H9 (cell line): ENCODE measurements at places on chromosomes 7 and 10. TPM values are rescaled to one million over a fixed set of nuclear protein-coding genes. Genes with fewer than 3 reads are reported as not detected.
A peak's percentile ranks its signal among the peaks of the same experiment; 100 is the strongest.

The FOXI2 gene
- 0.29 and 0.42 TPM in 2 replicates for total RNA-seq

The CCDC172 gene
- 1.3 and 1.8 TPM in 2 replicates for total RNA-seq

The CFAP70 gene
- total RNA-seq, result 0.24 and 0.26 TPM in 2 replicates

The PDZD7 gene
- total RNA-seq, result 1.7 and 2.0 TPM in 2 replicates

The FAM25G gene
- total RNA-seq, result not detected in 2 replicates

The POR gene
- total RNA-seq, result 125 and 128 TPM in 2 replicates

The BLNK gene
- not detected in 2 replicates for total RNA-seq

The SH2D4B gene
- 0.07 TPM in 1 of 2 replicates, not detected in the other for total RNA-seq

The OR6V1 gene
- not detected in 2 replicates for total RNA-seq

The ASAH2 gene
- 4.6 and 5.9 TPM in 2 replicates for total RNA-seq

The GIMAP8 gene
- not detected in 2 replicates for total RNA-seq

DNA sequence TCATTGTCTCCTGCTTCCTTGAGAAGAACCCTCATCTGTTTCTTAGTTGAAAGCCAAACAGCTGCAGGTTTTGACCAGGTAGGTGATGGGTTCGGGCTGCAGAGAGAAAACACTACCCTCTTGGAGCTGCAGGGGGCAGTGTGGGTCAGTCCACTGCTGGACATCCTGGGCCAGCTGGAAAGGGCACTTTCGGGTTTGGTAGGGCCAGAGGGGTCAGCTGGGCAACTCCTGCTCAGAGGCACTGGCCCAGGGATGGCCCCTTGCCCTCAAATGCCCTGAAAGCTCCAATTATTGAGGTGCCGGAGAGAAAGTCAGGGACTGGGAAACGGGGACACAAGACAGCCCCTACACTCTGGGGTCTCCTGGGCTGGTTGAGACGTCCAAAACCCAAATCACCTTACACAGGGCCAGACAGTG is 90.7 kb downstream of the MKI67 start:
- H3K27me3 ChIP-seq, result no peaks in the 10 kb centered on the region
- DNase-seq, result peak; percentile 82
- H3K4me1 ChIP-seq, result no peaks in the 10 kb centered on the region

DNA sequence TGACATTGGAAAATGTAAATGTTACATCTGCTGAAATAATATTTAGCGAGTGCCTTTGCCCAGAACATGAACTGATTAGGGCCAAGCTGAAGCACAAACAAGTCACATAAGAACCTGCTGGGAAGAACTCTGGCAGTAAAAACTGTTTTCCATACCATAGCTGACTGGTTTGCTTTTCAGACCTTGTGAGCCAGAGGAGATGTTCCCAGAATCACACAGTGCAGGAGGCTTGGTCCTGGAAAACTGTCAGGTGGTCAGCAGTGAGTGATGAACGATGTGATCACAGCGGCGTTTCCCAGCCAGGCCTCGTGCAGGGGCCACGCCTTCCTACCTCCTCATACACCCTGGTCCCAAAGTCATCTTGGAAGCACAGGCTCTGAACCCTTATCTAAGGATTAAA is 164.2 kb upstream of the EEPD1 start:
- H3K27me3 ChIP-seq, result no peaks in the 10 kb centered on the region
- no peak for DNase-seq
- no peaks in the 10 kb centered on the region for H3K4me1 ChIP-seq
- H3K36me3 ChIP-seq, result no peaks in the 10 kb centered on the region
- H3K27ac ChIP-seq, result no peak overlapping the region

- H3K4me1 ChIP-seq, result no peaks in the 10 kb centered on the region; the same call in 1 of the 2 replicates
- peaks cover 3% of the 10 kb centered on the region; the same call in 1 of the 3 replicates for H3K36me3 ChIP-seq
- H3K27me3 ChIP-seq, result no peaks in the 10 kb centered on the region
- no peak for DNase-seq
- peak overlapping the region; percentile 90 for H3K4me3 ChIP-seq
These were observed 23.6 kb downstream of the ZNF783 start for GRCh38 chr7:149285603-149286002.

- H3K27ac ChIP-seq, result no peak overlapping the region
- no peak overlapping the region for H3K4me3 ChIP-seq
- H3K27me3 ChIP-seq, result peaks cover 8% of the 10 kb centered on the region; the same call in 1 of the 2 replicates
- no peaks in the 10 kb centered on the region for H3K4me1 ChIP-seq
- DNase-seq, result no peak
- H3K36me3 ChIP-seq, result no peaks in the 10 kb centered on the region
These were observed 4.3 kb upstream of the CXCL12 start for GRCh38 chr10:44389150-44389549.

DNA sequence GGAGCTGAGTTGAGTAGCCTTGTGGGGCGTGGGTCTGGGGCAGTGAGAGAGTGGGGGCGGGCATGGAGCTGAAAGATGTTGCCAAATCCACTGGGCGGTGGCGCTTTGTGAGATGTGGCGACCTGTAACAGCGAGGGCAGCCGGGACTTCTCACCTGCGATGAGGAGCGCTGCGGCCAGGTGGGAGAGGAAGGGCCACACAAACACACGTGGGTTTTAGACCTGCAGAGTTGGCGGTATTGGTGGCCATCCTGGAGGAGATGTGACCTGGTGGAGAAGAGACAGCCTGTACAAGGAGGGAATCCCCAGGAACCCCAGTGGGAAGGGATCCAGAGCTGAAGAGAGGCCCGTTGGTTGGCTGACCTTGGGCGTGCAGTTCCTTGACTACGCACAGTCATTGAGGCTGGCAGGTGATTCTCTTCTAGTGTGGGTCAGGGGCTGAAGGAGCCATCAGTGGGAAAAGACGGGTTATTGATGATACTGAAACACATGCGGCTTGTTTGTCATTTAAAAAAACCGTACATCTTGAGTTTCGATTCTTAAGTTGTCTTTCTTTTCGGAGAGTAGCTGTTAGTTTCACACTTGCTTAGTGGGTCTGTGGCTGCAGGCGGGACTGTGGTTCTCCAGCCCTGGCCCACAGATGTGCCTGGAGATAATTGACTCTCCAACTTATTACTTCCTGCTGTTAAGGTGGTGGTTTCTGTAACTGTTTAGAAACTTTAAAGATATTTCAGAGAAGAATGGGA is 2.4 kb downstream of the CHST12 start:
- no peak overlapping the region for H3K27ac ChIP-seq
- no peaks in the 10 kb centered on the region for H3K27me3 ChIP-seq

- H3K27ac ChIP-seq, result no peak overlapping the region
- no peaks in the 10 kb centered on the region for H3K27me3 ChIP-seq
- no peak for DNase-seq
- no peak overlapping the region for H3K4me3 ChIP-seq
These were observed 5.9 kb downstream of the TAS2R16 start for GRCh38 chr7:122989577-122989976.

- no peak overlapping the region for H3K27ac ChIP-seq
- H3K36me3 ChIP-seq, result peaks cover 7% of the 10 kb centered on the region
- H3K4me1 ChIP-seq, result no peaks in the 10 kb centered on the region; the same call in 1 of the 2 replicates
- H3K4me3 ChIP-seq, result peak overlapping the region; percentile 45
These were observed 439 bp upstream of the KNDC1 start for GRCh38 chr10:133159611-133159949.

- H3K36me3 ChIP-seq, result no peaks in the 10 kb centered on the region
- no peak overlapping the region for H3K4me3 ChIP-seq
- no peaks in the 10 kb centered on the region for H3K4me1 ChIP-seq
- DNase-seq, result no peak
These were observed 183.0 kb downstream of the THSD7A start for GRCh38 chr7:11648980-11649379.

- H3K4me1 ChIP-seq, result no peaks in the 10 kb centered on the region; the same call in 1 of the 2 replicates
- H3K4me3 ChIP-seq, result no peak overlapping the region
- no peak overlapping the region for H3K27ac ChIP-seq
- H3K36me3 ChIP-seq, result peaks cover 25% of the 10 kb centered on the region; the same call in 2 of the 3 replicates
- DNase-seq, result peak; percentile 14
- no peaks in the 10 kb centered on the region for H3K27me3 ChIP-seq
These were observed 46.2 kb downstream of the AMZ1 start for GRCh38 chr7:2734084-2734686.

- no peak overlapping the region for H3K27ac ChIP-seq
- DNase-seq, result no peak
- no peaks in the 10 kb centered on the region; the same call in 1 of the 2 replicates for H3K27me3 ChIP-seq
- no peaks in the 10 kb centered on the region for H3K4me1 ChIP-seq
These were observed 77.3 kb upstream of the ARMC3 start for GRCh38 chr10:22850541-22850940.

GRCh38 chr10:28685717-28686116 is 8.4 kb downstream of the BAMBI start:
- H3K27ac ChIP-seq, result no peak overlapping the region
- peaks cover 36% of the 10 kb centered on the region for H3K36me3 ChIP-seq
- H3K4me1 ChIP-seq, result peaks cover 10% of the 10 kb centered on the region
- no peak for DNase-seq
- H3K4me3 ChIP-seq, result peak overlapping the region; percentile 53; the same call in 2 of the 3 replicates

- no peak overlapping the region for H3K27ac ChIP-seq
- peak; percentile 45 for DNase-seq
- peaks cover 45% of the 10 kb centered on the region for H3K27me3 ChIP-seq
- no peaks in the 10 kb centered on the region; the same call in 2 of the 3 replicates for H3K36me3 ChIP-seq
These were observed 1.0 kb downstream of the GRM8 start for GRCh38 chr7:127251465-127252376.

DNA sequence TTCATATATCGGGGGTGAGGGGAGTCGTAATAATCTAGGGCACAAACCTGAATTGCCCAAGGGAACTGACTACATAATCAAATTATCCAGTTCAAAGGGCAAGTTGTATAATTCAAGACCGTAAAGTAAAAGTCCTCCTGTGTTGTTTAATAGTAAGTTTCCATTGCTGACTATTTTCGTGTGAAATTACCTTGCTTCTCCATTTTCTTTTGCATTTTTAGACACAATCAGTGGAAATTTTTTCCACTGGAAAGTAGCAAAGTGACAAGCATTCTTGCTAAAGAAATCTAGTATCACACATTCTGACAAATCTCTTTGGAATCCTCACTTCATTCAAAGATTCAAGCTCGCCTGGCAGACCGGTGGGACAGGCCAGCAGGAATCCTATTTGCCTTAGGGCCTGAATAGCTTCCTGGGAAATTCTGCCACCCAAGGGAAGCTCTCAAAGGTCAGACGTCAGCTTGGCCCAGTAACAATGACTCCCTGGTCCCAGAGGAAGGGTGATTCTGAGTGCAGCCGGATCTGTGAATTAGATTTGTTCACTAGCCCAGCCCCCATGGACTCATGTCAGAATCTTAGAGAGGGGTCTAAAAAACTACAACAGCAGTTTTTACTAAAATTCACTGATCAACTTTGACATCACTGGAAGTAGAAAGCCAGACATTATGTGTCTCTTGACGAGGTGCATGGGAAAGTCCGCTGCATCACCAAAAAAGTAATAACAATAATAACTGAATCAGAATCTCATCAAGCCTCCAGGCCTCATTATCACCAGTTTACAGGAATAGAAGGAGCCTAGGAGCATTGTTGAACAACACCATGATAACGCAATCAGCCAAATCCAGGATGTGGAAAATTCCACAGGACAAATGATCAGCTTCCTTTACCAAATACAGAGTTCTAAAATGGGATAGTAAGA is 161.0 kb downstream of the SKIDA1 start:
- peaks cover 3% of the 10 kb centered on the region; the same call in 1 of the 2 replicates for H3K4me1 ChIP-seq
- H3K4me3 ChIP-seq, result no peak overlapping the region
- no peaks in the 10 kb centered on the region for H3K36me3 ChIP-seq
- no peaks in the 10 kb centered on the region for H3K27me3 ChIP-seq

- H3K4me3 ChIP-seq, result no peak overlapping the region
- no peak for DNase-seq
- H3K4me1 ChIP-seq, result no peaks in the 10 kb centered on the region
These were observed 64.9 kb downstream of the PLPP4 start for GRCh38 chr10:120521880-120522279.

- peaks cover 2% of the 10 kb centered on the region; the same call in 1 of the 2 replicates for H3K4me1 ChIP-seq
- H3K27ac ChIP-seq, result no peak overlapping the region
- H3K27me3 ChIP-seq, result no peaks in the 10 kb centered on the region
- no peak for DNase-seq
- H3K4me3 ChIP-seq, result peak overlapping the region; percentile 43; the same call in 1 of the 3 replicates
These were observed 75.2 kb downstream of the PLXDC2 start for GRCh38 chr10:19891429-19891828.

- H3K27me3 ChIP-seq, result no peaks in the 10 kb centered on the region
- H3K4me3 ChIP-seq, result no peak overlapping the region
- no peak overlapping the region for H3K27ac ChIP-seq
- peaks cover 7% of the 10 kb centered on the region; the same call in 1 of the 2 replicates for H3K4me1 ChIP-seq
These were observed 1.9 kb downstream of the SFTPD start for GRCh38 chr10:79947083-79947415.

DNA sequence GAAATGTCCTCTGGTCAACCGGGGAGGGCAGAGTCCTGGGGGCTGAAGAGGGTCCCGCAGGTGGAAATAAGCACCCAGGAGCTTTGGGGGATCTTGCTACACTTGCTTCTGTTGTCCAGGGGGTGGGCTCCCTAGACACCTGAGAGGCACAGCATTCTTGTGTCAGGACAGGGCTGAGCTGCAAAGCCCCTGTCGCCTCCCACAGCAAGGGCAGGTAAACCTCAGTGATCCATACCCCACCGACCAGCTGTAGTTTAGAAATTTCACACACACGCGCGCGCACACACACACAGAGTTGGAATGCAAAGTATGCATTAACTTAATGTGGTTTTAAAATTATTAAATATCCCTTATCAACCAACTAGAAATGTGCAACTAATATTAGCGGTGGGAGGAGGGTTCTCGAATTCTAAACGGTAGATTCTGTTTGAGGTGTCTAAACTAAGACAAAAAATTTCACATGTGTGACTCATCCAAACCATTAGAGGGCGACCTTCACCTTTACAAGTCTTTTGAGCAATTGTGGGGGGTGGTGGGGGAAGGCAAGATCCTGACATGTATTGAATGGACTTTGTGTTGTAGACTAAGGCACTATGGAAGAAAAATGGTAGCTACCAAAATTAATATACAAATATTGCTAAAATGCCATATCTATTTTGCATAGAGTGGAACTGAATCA is 34.3 kb upstream of the PTF1A start:
- H3K27ac ChIP-seq, result no peak overlapping the region
- no peaks in the 10 kb centered on the region for H3K36me3 ChIP-seq
- no peak overlapping the region; the same call in 2 of the 3 replicates for H3K4me3 ChIP-seq
- H3K4me1 ChIP-seq, result no peaks in the 10 kb centered on the region
- no peaks in the 10 kb centered on the region; the same call in 1 of the 2 replicates for H3K27me3 ChIP-seq
- peak; percentile 33 for DNase-seq

DNA sequence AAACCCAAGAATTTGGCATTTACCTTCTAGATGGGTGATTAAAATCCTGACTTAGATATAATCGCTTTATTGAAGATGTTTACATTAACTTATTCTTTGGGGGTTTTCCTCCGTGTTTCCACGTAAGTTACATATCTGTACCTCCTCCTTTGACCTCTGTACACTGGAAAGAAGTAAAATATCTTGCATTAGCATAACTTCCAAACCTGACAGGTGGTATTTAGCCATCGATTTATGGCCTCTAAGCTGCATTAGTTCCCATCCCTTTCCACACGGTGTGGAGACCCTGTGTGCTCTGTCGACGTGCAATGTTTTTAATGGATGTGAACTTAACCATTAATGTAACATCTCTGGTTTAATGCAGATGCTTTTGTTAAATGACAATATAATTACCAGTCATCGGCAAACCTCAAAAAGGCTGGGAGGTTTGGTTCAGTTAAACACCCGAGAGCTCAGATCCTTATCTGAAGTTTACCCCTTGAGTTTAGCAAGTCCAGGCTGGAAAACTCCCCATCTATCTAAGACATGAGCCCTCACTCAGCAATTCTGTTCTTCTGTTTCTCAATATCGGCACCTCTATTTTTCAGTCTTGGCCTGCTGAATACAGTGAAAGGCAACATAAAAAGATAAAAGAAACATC is 295.2 kb downstream of the GATA3 start:
- no peak for DNase-seq
- no peaks in the 10 kb centered on the region for H3K27me3 ChIP-seq
- no peaks in the 10 kb centered on the region for H3K36me3 ChIP-seq
- H3K4me1 ChIP-seq, result no peaks in the 10 kb centered on the region
- H3K4me3 ChIP-seq, result no peak overlapping the region
